Aorta (tissue), 5 donors: ENCODE measurements at places on chromosomes 3 and 15. TPM values are rescaled to one million over a fixed set of nuclear protein-coding genes. Genes with fewer than 3 reads are reported as not detected.
A peak's percentile ranks its signal among the peaks of the same experiment; 100 is the strongest.

The UPK1B gene
- polyA plus RNA-seq = 0.23 TPM

DNA sequence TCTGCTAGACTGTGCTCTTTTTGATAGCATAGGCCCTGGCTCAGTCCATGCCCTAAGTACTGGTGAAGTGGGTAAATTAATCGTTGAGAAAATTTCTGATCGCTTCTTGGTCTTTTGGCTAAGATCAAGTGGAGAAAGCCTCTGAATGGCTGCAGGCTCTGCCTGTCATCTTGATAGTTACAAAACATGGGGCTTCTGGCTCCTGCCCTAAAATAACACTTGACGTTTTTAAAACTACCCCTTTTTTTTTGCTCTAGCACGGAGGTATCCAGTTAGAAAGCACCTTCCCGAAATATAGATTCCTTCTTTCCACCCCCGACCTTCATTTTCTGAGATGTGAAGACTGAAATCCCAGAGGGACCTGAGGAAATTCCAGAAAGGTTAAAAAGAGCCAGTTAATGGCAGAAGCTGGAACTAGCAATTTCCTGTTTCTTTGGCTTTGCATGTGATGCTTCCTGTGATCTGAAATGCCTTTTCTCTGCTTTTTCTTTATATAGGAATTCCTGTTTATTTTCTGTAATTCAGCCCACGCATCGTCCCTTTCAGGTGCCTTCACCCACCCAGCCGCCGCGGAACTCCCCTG is 799 bp upstream of the C2CD4B start:
- no peak for DNase-seq

DNA sequence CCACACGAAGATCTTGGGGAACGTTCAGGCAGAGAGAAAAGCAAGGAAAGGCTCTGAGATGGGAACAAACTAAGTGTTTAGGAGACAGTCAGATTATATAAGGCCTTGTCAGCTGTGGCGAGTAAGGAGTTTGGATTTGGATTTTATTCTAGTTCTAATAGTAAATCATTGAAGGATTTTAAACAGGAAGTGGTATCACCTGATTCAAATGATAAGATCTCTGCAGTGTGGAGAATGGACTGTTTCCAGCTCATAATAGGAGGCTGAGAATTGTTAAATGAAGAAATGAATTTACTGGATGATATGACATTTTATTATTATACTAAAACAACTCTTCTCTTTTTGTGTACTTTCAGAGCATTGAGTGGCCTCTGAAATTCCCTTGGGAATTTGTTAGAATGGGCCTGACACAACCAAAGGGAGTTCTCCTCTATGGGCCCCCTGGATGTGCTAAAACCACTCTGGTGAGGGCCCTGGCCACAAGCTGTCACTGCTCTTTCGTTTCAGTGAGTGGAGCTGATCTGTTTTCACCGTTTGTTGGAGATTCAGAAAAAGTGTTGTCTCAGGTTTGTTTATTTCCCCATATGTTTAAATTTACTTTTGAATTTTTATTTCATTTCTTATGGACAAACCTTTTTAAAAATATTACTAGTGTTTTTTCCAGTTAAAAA is 36.0 kb upstream of the GATM start:
- DNase-seq = no peak

DNA sequence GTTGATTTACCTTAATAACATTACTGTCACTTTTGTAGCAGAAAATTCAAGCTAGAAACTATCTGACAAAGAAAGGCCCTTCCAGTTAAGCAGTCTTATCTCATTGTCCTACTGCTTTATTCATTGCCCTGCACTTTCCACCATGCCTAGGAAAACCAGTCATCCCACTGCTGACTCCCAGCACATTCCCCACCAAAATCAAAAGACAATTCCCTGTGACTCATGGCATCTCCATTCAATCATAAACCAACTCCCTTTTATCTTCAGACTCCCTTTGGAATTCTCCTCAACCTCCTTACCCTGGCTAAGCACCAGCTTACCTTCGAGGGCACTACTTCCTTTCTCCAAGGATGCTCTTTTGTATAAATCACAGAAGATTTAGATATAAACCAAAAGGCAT is 184.3 kb downstream of the PLCH1 start:
- no peak for DNase-seq

The CCR4 gene
- polyA plus RNA-seq = not detected

DNA sequence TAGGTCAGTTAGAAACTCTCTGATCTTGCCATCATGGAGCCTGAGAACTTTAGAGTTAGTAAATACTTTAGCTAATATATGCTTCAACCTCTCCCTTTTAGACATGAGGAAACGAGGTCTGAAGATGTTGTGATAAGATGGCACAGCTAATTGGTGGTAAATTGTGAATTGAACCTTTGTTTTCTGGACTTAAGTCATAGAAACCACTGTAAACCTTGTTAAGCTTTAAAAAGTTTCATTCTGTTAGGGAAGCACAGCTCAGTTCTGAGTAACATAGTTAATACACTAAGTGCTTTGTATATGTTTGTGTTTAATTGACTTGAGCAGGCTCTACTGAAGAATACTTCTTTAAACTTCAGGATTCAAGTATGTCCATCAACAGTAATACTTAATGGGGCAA is 108.6 kb downstream of the AKAP13 start:
- no peak for DNase-seq

The TRIM71 gene
- polyA plus RNA-seq = not detected

The SUCNR1 gene
- 0.15 TPM for polyA plus RNA-seq

DNA sequence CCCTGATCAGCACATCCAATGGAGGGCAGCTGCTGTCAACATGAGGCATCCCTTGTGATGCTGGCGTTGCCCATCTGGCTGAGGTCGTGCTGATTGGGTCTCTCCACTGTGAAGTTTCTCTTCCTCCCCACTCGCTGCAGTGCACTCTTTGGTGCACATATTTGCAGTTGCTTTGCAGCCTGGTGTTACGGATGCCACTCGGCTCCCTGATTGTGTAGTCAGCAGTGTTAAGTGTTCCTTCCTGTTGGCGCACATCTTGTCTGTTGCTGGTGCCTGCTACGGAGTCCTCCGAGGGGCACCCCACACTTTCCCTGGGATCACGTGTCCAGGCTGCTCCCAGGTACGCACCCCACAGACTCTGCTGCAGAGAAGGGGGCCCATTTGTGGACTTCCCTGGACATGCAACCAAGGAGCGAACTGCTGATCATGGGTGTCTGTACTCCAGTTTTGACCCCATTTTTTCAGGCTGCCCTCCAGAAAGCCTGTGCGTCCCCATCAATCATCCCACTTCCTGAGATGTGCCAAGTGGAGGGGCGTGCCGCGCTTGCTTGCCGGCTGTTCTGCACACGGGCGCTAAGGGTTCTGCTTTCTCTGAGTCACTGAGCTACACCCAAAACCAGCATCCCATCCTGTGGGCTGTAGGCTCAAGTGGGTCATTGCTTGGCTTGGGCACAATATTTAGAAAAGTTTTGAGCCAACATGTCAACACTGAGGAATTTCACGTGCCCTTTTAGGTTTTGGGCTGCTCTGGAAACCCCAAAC is 98.6 kb downstream of the FBLN2 start:
- DNase-seq = peak; percentile 71

The CLEC3B gene
- polyA plus RNA-seq = 69.1 TPM

DNA sequence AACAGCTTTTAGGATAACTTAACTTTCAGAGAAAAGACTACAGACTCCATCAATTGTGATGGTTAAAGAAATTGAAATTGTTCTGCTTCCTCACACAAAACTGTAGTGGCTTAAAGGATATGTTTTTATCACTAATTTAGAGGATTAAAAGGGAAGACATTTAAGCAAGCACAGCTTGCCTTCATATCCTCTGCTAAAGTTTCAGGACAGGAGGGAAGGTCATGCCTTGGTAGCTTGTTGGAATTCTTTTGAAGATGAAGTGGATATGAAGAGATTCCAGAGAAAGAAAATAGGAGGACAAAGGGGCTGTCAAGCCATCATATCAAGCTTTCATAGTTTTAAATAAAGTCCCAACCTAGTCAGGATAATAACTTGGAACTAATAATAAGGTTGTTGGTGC is 33.1 kb downstream of the CCDC80 start:
- DNase-seq = no peak

GRCh38 chr15:80026754-80027153 is 32.7 kb upstream of the ZFAND6 start:
- no peak for DNase-seq

The RFC4 gene
- 8.2 TPM for polyA plus RNA-seq

DNA sequence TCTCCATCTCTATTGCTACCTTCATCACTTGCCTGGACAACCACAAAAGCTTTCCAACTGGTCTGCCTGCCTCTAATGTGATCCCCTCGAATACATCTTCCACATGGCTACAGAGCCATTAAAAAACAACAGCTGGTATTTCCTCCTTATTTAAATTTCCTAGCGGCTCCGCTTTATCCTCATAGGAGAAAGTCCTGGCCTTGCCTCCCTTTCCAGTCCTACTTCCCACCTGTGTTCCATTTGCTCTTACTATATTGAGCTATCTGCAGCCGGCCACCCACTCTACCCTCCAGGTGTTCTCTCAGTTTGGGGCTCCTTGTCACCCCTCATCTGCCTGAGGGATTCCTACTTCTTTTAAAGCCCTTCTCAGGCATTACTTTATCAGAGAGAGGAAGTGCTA is 49.7 kb upstream of the TSPAN3 start:
- DNase-seq = no peak

GRCh38 chr3:157175691-157176507 is 16.0 kb upstream of the CCNL1 start:
- peak; percentile 56 for DNase-seq

The DOCK3 gene
- polyA plus RNA-seq = 0.31 TPM

DNA sequence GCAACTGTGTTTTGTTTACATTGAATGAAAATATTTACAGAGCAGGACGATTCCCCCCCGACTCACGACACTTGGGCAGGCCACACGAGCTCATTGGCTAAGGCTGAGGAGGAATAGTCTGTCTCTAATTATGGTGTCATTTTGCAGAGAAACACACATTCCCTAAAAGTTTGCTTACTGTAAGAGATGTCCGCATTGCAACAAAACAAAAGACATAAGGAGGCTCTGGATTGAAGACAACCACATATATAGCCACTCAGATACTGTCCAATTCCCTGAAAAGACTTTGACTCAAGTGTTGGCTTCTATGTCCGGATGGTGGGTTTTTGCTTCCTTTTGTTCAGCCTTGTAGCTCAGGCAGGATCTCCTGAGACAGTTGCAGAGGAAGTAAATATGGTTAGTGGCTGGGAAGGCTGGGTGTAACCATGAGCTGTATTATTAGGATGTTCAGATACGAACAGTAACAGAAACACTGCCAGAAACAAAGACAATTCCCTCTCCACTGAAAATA is 170.4 kb downstream of the KLHL25 start:
- no peak for DNase-seq

- DNase-seq = no peak
Observed at GRCh38 chr3:45803252-45803935, 7.1 kb upstream of the SLC6A20 start.

The SPSB4 gene
- polyA plus RNA-seq = 0.13 TPM

- DNase-seq = no peak
Observed at GRCh38 chr3:72154391-72155335, 369.7 kb upstream of the PROK2 start.

- no peak for DNase-seq
Observed at GRCh38 chr15:69311319-69311721, 12.6 kb downstream of the PAQR5 start.

DNA sequence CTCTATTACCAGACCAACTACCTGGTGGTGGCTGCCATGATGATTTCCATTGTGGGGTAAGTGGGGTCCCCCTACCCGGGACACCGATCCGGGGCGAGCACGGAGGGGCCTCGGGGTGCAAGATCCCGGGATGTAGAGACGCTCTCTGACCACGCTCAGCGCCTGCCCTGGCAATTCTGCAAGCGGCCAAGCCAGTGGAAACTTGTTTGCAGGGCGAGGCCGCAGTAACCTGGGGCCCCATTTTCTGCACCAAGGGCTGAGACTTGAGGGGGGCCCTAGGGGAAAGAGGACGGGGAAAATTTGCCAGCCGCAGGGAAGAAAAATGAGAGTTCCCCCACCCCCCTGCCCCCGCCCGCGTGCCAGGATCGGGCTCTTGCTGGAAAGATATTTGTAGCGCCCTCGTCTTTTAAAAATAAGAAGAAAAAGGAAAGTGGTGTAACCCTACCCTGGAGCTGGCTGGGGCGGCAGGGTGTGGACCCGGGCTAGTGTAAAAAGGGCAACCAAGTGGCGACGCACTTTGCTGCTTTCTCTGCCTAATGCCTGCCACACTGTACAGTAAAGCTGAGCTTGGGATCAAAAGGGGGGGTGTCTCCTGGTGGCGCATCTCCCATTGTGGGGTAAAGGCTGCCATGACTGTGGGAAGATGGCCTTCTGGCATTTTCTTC is 563 bp downstream of the ARL6IP5 start:
- peak; percentile 79 for DNase-seq

The TIGIT gene
- polyA plus RNA-seq = 0.15 TPM

DNA sequence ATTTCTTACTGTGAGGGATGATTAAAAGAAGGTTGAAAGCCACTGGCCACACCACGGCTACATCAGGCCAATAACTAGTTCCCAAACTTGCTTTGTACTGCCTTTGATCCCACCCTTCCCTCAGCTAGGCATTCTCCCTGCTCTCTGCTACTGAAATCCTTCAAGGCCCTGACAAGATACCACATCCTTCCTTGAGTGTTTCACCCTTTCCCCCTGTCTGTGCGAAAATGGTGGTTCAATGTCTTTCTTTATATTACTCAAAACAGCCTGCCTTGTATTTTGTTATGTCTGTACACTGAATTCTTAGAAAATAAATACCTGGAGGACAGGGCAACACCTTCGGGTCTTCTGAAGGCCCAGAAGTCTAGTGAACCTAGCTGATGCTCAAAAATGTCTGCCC is 932 bp upstream of the VPS8 start:
- DNase-seq = no peak

- no peak for DNase-seq
Observed at GRCh38 chr3:31562525-31562924, 29.8 kb downstream of the STT3B start.

GRCh38 chr3:128210711-128211110 is 57.4 kb downstream of the EEFSEC start:
- DNase-seq = no peak

DNA sequence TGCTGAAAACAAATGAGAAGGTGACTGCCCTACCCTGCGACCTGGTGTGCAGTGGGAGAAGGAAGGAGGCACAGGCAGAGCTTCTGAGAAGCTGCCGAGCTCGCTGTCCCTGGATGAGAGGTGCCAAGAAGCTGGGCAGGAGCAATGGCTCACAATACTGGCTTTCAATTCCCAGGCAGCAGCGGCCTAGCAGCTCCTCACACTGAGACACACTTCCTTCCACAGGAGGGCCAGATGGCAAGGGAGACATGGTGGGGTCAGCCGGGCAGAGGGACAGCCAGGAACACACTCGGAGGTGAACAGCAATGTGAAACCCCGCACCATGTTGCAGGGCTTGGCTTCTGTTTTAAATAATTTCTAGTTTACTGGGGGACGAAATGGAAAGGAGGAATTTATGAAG is 314.6 kb downstream of the EPHB1 start:
- DNase-seq = no peak

The TMEM115 gene
- polyA plus RNA-seq = 31.8 TPM

The PIGBOS1 gene
- 21.7 TPM for polyA plus RNA-seq

DNA sequence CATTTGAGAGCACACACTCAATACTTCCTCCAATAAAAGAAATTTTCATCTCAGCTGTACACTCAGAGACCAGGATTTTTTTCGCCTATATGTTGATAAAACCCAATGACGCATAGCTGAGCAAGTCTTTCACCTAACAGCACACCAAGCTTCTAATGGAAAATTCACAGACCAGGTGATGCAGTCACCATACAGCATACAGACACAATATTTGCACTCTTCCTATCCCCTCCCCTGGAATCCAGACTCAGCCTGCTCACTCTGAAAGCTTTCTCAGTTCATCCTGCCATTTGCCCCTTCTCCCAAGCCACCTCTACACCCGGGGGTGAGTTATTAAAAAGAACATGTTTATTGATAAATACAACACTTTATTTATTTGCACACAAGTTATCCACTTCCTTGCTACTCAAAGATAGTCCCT is 1.7 kb downstream of the TBC1D5 start:
- DNase-seq = no peak

GRCh38 chr15:101153801-101154656 is 97.8 kb downstream of the CHSY1 start:
- peak; percentile 42 for DNase-seq

The SPRED1 gene
- polyA plus RNA-seq = 10.3 TPM
